NCI-H774 (cell line): ENCODE measurements at places on chromosomes 11 and 22.

- DNase-seq = no peak
These were observed 26.3 kb downstream of the RPS6KA4 start for GRCh38 chr11:64384981-64385944.

DNA sequence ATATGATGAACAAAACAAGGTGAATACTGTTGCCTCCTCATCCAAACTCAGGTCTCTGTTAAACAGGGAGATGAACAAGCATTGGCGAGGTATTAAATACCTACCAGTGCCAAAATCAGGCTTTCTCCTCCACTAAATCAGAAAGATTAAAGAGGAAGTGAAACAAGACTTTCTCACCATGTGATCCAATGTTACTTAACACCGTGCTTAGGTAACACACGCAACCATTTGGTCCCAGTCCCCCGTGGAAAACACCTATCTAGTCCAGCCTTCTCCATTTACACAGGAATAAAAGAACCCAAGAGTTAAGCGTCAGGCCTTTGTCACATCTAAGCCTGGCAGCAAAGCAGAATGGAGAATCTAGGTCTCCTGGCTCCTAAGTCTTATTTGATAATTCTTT is 34.5 kb downstream of the TENM4 start:
- DNase-seq = no peak

GRCh38 chr11:76257074-76257719 is 50.9 kb upstream of the WNT11 start:
- no peak for DNase-seq

DNA sequence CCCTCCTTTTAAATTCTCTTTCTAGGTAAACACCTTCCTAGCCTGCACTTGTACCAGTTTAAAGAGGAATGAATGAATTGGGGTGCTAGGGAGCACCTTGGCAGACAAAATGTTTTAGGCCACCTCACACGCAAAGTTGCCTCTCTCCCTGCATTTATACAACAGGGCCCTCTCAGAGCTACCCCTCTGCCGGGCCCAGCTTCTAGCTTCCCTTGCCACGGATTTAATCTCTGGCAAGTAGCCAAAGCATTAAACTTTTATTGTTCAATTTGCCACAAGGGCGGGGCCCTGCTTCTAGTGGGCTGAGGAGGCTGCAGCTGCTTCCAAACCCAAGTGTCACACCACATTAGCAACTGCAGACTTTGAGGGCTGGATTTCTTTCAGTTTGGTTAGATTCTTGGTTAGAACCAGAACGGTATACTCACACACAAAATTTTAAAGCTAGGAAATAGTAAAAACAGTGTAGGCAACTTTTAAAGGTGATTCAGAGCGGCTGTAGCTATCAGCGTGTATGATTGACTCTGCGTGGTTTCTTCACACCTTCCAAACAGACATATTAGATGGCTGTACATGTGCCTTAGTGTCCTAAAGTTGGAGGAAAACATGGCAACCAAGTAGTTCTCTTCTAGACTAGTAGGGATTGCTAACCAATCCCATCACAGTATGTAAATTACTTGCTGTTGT is 6.5 kb downstream of the KREMEN1 start:
- peak; percentile 31 for DNase-seq

GRCh38 chr22:49997932-49998717 is 14.4 kb downstream of the IL17REL start:
- no peak for DNase-seq

DNA sequence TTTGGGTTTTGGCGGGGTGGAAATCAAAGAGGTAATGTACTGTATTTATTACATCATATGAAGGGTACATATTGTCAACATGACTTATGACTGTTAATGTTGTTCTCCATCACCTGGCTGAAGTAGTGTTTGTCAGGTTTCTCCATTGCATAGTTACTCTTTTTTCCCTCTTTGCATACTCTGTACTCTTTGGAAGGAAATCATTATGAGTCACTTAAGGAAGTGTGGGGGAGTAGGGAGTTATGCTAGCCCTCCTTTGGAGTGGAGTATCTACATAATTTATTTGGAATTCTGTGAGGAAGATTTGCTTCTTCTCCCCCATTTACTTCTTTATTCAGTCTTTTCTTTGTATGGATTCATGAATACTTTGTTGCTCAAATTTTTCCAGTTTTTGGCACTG is 3.6 kb upstream of the PGR start:
- no peak for DNase-seq

DNA sequence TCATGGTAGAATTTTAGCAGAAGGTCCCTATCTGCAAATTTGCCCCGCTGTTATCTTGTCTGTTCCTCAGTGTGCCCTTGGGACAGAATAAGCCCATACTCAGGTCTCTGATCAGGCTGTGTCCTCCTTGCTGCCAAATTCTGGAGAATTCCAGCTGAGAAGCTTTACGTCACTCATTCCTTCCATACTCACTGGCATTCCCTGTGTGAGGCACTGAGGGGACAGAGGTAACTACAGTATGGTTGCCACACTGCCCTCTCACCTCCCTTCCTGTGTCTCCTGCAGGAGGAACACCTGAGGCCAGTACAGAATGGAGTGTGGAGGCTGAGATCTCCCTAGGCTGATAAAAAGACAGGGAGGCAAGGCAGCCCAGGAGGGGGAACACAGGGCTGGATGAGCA is 31.5 kb downstream of the SHISA8 start:
- no peak for DNase-seq

DNA sequence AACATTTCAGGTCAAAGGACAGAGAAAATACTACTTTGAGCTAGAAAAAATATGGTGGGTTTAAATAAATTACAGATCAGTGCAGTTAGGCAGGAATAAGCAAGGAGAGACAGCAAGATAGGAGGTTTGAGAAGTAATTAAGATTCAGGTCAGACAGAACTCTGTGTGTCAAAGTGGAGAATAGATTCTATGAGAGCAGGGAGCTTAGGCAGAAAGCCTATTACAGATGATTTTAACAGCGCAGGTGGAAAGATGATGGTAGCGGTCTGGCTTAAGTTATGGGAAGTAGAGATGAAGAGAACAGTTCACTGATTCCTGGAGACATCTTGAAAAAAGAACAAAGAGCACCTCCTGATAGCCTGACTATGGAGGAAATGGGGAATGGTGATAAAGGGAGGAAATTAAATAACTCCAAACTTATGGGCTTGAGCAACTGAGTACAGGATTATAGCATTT is 106.0 kb downstream of the APIP start:
- DNase-seq = no peak

DNA sequence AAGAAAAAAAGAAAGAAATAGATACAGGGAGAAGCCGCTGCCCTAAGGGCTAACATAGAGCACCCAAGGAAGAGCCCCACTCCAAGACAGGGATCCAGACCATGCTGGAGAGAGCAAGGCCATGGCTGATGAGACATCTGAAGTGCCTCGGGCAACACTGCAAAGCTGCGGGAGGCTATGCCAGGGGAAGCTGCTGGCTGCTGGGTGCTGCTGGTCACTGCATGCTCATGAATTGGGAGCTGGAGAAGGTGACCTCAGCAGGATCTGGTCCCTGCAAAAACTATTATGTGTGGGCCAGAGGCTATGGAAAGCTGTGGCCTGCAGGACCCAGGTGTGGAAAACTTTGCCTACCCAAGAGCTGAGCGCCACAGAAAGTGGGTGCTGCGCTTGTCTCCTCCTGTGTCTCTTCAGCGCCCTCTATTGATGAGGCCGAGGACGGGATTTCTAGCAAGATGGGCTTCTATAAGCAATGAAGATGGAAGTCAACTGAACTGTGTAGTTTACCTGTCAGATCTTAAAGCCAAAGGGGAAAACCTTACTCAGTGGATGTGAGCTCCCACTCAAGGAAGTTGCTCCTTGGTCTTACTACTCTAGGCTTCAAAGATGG is 17.3 kb upstream of the SLC29A2 start:
- DNase-seq = peak; percentile 84

- no peak for DNase-seq
These were observed 734.6 kb upstream of the FAT3 start for GRCh38 chr11:91489989-91490388.

DNA sequence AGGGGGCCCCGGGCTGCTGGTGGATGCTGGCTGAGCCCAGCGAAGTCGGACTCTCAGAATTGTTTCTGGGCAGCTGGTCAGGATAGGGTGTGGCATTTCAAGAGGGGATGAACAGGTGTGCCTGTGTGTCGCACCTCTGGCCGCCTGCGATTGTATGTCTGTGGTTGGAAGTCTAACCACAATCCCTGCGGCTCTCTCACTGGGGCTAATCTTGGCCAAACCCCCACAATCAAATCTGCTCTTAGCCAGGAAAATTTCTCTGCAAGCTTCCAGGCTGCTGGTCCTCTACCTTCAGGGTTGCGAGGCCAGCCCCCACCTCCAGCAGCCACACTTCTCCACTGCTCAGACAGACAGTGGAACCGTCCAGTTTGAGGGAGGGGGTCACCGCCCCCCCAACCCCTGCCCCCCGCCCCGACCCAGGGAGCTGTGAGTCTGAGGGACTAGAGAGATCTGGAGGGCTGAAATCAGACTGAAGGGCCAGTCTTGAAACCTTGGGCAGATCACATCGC is 953 bp downstream of the ATG16L2 start:
- no peak for DNase-seq

GRCh38 chr11:87573708-87574107 is 536.0 kb downstream of the TMEM135 start:
- DNase-seq = no peak

DNA sequence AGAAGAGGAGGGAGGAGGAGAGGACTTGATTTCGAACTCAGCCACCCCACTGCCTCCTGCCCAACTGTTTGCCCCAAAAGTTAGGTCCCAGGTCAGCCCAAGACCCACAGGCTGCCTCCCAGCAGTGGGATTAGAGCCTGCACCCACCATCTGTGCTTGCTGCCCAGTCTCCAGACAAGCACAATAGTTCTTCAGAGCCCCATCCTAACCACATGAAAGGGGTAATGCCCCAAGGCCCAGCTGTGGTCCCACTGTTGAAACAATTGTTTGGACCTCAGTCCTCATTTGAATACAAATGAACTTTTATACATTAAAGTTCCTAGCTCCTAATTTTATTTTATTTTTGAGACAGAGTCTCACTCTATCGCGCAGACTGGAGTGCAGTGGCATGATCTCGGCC is 5.4 kb upstream of the VPS51 start:
- no peak for DNase-seq

GRCh38 chr22:26573026-26573662 is 16.8 kb downstream of the TPST2 start:
- no peak for DNase-seq

GRCh38 chr11:123434911-123435310 is 4.8 kb downstream of the GRAMD1B start:
- no peak for DNase-seq

DNA sequence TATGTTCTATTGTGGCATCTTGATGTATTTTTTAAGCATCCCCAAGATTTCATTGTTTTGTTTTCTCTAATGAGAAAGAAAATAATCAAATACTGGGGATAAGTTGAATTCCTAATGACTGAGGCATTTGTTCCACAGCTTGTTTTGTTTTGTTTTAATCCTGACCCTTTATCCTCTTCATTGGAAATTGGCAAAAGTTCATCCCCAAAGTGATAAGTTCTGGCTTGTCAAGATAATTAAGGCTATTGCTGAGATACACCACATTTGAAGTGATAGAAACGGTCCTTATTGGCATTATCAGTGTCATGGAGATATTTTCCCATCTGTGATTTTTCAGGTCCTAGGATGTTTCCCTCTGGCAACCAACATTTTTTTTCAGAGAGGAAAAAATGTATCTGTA is 65.0 kb downstream of the SLC36A4 start:
- DNase-seq = no peak

- no peak for DNase-seq
These were observed 4.2 kb upstream of the FXYD2 start for GRCh38 chr11:117828611-117829368.

DNA sequence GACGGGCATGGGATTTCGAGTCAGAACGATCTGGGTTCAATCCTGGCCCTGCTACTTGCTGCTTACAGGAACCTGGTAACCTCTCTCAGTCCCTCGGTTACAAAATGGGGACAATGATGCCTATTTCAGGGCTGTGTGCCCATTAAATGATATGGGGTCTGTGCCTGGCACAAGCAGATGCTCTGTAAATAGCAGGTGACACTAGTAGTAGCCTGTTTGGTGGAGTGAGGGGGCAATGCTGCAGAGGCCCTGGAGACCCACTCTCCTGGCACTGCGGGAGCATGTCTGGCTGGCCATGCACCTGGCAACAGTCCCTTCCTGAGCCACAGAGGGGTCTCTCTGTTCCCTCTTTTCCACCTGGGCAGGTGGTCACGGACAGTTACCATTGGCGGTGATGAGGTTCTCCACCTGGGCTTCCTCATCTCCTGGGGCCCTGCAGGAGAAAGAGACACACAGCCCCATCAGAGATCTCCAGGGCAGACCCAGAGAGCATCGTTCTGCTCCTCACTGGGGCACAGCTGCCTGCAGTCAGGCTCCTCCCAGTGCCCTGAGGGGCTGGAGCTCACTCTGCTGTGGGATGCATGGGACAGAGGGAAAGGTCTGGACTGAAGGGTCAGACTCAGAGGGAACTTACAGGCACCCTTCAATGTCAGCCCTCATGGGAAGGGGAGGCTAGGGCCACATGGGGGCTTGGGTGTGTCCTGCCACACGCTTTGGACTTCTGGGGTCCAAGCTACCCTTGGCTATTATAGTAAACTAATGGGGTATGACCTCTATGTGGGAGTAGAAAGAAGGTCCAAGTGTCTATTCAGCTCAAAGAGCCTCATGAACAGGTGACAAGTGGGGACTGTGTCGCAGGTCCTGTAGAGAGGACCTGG is 15.6 kb upstream of the FXYD2 start:
- DNase-seq = no peak

- DNase-seq = no peak
These were observed 8.8 kb upstream of the ST14 start for GRCh38 chr11:130150790-130151189.

- no peak for DNase-seq
These were observed 1112.0 kb upstream of the RAG2 start for GRCh38 chr11:37710031-37710430.

- no peak for DNase-seq
These were observed 1.2 kb downstream of the TSPO start for GRCh38 chr22:43152357-43153071.

- no peak for DNase-seq
These were observed 25.6 kb downstream of the OR2AG2 start for GRCh38 chr11:6746086-6746618.

- no peak for DNase-seq
These were observed 2.0 kb upstream of the MAPK11 start for GRCh38 chr22:50272044-50272802.

DNA sequence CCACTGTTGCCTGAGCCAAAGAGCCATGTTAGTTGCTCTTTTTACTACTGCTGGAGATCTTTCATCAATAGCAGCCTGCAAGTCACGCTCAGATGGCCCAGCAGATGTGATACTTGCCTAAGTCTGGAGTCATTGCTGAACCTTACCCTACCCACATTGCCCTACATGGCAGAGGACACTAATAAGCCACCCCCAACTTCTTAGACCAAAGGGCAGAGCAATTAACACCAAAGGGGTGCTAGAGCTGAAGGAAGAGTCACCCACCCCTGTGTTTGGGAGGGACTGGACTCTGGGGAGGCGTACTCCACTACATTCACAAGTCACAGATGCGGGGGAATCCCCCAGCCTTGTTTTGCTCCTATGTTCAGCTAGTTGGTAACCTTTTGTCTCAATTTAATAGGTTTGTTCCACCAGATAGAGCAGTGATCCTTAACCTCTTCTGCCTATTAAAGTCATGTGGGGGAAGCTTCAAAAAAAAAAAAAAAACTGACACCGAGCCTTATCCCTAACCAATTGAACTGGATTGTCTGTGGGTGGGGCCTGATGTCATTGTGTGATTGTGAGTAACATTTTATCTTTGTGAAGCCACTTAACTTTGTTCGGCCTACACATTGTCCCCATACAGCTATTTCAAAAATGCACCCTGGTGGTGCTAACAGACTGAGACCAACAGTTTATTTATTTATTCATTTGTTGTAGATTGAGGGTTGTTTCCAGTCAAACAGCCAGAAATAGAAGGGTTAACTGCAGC is 13.1 kb downstream of the ADM start:
- DNase-seq = peak; percentile 64
